ENCODE measurements at places on chromosomes 4 and X.

DNA sequence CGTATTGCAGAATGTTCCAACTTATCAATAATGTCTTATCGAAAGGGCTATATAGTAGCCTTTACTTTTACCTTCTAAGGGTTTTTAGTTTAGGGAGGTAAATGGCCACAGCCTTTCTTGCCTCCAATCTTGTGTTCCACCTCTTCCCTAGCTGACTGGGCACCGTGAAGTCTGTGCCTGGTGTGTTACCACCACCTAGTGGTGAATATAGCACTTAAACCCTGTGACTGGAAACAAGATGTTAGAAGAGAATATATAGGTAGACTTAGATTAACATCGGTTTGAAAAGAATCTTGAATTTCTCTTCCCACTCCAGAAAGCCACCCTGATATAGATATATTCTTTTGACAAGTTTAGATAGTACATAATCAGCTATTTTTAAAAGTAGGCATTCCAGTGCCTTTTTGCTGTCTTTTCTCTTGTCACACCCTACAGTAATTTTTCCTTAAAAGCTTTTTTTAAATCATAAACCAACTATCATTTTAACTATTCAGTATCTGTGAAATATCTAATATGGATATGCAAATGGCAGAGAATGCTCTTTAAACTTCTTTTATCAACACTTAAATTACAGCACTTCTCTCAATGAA lies 27.8 kb upstream of the ADH7 start:
- peak; percentile 14 for DNase-seq

- DNase-seq: no peak
These were observed 52.4 kb upstream of the MMAA start for GRCh38 chr4:145566768-145567167.

- no peak for DNase-seq
These were observed 638 bp downstream of the BLTP1 start for GRCh38 chr4:122152711-122153226.

GRCh38 chr4:179415847-179416223 lies 1973.6 kb upstream of the AGA start:
- no peak for DNase-seq

GRCh38 chr4:104494822-104495559 lies at the start of gene CXXC4:
Gene CXXC4 (minus strand): TSS chr4:104494894. CDS start chr4:104491802, 3,092 bp downstream.
- DNase-seq: no peak

- peak; percentile 74 for DNase-seq
These were observed 92.0 kb upstream of the TNIP3 start for GRCh38 chr4:121255986-121256750.

- DNase-seq: no peak
These were observed 130.8 kb downstream of the COL4A6 start for GRCh38 chrX:108307132-108308085.

DNA sequence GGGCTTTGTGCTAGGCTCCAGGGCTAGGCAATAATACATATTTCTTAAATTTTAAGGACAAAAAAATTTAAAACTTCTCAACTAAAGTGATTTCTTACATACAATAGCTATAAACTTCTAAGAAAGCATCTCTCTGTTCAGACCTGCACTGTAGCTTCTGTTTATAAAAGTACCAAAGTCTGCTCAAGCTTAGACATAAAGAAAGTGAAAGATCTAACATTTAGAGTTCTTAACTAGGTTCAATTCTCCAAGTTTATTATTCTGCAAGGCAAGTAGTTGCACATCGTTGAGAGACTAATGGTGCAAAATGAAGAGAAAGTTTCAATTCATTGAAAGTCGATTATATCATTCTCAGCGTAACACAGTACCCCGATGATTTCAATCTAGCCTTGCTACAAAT lies 857.4 kb upstream of the HTR2C start:
- no peak for DNase-seq

GRCh38 chrX:139484591-139484990 lies 45.9 kb upstream of the F9 start:
- DNase-seq: no peak

GRCh38 chrX:8033175-8033574 lies 106.0 kb upstream of the PNPLA4 start:
- DNase-seq: no peak

DNA sequence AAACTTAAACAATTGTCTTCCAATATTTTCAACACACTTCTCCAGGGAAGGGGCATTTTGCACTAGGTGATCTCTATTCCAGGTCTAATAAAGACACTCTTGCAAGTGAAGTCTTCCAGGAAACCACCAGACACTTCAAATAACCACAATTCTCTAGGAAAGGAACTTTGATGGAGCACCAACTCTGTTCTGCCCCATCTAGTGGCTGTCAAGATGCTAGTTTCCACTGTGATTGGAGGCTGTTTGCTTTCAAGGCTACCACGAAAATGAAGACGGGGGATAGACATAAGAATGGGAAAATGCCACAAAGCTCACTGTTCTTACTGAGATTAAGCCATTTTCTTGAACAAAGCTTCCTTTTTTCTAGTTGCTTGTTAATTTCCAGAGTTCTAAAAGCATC lies 100.6 kb upstream of the F9 start:
- DNase-seq: no peak

DNA sequence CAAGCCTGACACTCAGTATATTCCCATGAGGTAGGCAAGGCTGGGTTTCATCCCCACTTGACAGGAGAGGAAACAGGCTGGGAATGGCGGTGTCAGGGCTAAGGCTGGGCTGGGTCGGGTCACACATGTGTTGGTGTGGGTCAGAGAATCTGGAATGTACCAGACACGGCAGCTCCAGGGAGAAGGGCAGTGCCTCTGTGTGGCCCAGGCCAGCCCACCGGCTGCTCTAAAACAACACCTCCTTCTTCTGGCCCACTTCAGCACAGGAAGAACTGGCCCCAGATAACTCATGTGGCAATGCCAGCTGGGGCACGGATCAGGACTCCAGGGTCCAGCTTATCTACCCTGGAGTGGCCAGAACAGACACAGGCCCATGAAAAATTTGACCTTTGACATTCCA lies 6.3 kb downstream of the HAUS7 start:
- no peak for DNase-seq

GRCh38 chr4:113831457-113831856 lies 69.9 kb upstream of the CAMK2D start:
- DNase-seq: no peak

- no peak for DNase-seq
These were observed 51.7 kb upstream of the SLC10A4 start for GRCh38 chr4:48431401-48431800.

- no peak for DNase-seq
These were observed 225.1 kb downstream of the NR3C2 start for GRCh38 chr4:148216866-148217814.

GRCh38 chr4:145890689-145891088 lies 47.9 kb downstream of the ZNF827 start:
- no peak for DNase-seq

GRCh38 chr4:142687547-142688275 lies 158.4 kb downstream of the INPP4B start:
- DNase-seq: no peak

DNA sequence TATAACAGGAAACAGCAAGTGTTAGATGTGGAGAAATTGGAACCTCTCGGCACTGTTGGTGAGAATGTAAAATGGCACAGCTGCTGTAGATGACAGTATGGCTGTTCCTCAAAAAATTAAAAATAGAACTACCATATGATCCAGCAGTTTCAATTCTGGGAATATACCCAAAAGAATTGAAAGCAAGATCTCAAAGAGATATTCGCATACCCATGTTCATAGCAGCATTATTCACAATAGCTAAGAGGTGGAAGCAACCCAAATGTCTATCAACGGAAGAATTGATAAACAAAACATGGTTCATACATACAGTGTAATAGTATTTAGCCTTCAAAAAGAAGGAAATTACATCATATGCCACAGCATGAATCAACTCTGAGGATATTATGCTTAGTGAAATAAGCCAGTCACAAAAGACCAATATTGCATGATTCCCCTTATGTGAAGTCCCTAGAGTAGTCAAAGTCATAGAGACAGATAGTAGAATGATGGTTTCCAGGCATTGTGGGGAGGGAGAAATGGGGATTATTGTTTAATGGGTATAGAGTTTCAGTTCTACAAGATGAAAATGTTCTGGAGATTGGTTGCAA lies 467.7 kb downstream of the IDS start:
- DNase-seq: no peak

DNA sequence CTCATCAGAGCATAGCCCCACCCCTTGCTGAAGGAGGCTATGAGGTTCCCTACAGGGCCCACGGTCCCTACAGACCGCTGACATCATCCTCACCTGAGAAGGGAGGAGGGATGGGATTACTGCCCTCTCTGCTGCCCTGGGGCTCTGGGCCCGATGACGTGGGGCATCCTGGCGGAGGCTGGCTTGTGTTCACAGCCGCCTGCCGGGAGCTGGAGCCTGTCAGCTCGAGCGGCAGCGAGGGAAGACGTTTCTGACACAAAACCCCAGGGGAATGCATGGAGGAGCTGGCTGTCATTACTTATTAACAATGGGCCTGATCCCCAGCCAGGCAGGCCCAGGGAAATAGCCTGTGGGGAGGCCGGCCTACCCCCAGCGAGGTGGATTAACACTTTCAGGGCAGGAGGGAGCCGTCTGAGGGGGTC lies 106.6 kb upstream of the ATP6AP2 start:
- no peak for DNase-seq

GRCh38 chr4:108417923-108418322 lies 202.5 kb upstream of the RPL34 start:
- no peak for DNase-seq

DNA sequence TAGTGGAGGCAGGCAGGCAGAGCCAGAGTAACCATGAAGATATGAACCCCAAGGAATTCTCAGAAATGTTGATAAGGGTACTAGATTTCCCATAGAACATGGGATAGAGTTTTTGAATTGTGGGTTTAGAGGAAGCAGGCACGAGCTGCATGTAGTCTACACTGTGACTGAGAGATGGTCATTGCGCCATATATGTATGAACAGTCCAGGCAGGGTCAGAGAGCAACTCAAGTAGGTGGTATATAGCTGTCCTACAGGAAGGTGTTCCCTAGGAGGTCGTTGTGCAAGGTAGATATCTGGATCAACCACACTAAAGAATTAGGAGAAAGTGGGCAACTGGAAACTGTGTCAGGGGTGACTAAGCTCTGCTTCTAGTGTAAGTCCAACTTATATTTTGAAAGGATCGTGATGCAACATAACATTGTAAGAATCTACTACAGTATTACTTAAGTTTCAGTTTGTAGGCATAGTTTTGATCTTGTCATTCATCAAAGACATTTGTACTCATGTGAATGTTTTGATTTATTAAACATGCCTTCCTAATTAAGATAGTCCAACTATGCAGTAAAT lies 94.6 kb downstream of the HPGD start:
- peak; percentile 3 for DNase-seq

DNA sequence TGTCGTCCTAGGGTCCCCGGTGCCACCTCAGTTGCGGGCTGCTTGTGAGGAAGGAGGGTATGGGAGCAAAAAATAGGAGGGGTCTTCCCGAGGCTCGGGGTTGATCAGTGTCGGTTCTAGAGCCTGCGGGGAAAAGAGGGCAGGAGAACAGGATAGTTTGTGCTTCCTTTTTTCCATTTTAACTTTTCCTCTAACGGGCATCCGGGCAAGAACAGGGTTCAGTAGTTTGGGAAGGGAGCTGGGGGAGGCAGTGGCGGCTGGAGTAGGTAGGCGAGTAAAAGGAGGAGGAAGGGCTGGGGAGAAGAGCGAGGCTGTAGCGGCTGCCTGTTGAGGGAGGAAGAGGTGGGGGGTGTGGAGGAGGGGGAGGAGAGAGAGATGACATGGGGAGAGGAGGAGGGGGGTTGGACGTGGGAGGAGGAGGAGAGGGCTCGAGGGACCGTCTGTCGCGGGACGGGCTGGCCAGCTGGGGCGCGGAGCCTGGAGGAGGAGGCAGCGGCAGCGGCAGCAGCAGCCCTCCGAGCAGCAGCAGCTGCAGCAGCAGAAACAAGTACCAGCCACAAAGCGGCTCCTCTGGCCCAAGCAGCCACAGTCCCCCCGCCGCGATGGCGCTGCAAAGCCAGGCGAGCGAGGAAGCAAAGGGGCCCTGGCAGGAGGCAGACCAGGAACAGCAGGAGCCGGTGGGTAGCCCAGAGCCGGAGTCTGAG lies at the start of gene SLC16A2:
TSS of gene SLC16A2 (plus strand) at position 458 of the 704 bp plus-strand sequence. CDS start at position 603, 145 bp downstream.
- DNase-seq: peak; percentile 12

DNA sequence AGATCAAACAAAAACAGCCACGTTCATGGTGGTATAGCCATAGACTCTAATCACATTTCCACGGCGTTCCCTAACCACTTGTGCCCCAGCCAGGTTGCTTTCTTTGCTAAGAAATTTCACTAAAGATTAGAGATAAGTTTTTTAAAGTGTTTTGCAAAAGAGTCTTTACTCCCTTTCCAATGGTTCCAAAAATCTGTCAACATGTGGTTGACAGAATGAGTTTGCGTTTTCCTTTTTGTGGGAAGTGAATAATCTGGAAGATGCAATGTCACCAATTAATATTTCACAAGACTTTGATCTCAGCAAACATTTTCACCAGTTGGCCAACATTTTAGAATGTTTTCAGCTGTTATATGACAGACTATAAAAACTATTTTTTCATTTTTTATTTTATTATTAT lies 35.3 kb downstream of the CXCL1 start:
- peak; percentile 18 for DNase-seq

GRCh38 chr4:165606465-165607205 lies 227.8 kb downstream of the CPE start:
- DNase-seq: no peak

DNA sequence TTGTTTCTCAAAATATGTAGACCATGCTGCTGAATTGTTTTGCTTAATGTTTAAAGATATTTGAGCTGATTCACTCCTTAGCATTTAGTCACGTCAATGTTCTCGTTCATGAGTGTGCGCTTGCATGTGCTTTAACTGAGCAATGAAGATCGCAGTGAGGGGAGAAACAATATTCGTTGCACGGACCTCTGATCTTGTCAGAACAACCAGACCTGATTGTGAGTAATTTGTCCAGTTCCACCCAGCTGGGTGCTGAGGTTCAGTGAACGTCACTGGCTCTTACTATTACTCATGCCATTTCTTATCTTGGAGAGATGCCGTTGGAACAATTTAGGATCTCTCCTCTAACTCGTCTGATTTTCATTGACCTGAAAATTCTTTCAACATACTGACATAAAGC lies 15.0 kb upstream of the PRKX start:
- no peak for DNase-seq

- DNase-seq: no peak
These were observed 1.4 kb upstream of the FAM53A start for GRCh38 chr4:1685235-1686150.

- no peak for DNase-seq
These were observed 230.3 kb downstream of the UNC5C start for GRCh38 chr4:95318483-95318882.

Data from CD14-positive monocyte (primary cell).